ENCODE measurements at places on chromosomes 6 and 20.

GRCh38 chr20:13862245-13862644, 77.4 kb downstream of the NDUFAF5 start:
- DNase-seq: no peak

GRCh38 chr20:7843613-7844012, 96.6 kb downstream of the HAO1 start:
- DNase-seq: no peak

DNA sequence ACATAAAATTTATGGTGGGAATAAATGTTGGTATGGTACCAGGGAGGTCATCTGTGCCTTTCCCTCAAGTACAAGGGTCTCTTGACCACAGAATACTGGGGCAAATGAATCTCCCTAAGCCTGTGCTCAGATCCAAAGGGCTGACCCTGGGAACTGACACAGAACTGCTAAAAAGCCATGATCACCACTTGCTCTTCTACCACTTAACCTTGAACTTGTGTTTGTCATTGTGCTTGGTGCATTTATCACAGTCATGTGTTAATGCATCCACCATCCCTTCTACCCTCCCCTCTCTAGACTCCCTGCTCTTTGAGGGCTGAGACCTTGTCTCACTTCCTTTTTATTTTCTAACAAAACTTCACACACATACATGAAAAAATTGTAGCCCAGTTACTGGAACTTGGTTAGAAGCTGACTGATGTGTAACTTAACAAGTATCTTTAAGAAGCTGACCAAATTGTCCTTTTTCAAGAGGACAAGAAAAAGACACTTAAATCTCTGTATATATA, 46.1 kb upstream of the PBOV1 start:
- no peak for DNase-seq

DNA sequence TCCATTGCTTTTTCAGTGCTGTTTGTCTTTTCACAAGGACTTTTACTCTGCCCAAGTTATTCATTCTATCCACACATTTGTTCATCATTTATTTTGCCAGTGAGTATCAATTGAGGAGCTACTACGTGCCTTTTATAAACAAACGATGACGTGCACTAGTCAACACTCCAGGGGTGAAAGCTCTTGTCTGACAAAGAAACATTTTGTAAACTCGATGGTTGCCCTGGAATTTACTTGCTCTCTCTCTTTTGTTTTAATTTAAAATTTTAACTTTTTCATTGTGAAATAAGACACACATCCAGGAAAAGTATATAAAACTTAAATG, 8.3 kb upstream of the MRPS18A start:
- DNase-seq: no peak

DNA sequence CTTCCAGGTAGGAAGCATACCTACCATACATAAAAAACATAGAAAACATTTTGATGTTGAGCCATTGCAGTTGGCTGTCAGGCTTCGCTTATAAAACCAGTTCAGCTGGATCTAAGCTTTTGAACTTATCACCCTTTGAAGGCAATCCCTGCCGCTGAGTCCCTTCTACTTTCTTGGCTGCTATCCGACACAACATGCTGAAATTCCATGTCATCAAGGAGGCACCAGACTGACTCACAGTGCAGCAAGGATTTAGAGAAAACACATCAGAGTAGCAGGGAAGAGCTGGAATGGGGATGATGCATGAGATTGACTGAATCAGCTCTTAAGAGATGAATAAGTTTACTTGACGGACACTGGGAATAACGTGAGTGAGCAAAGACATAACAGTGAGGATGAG, 135.0 kb upstream of the MAN1A1 start:
- no peak for DNase-seq

All from activated naive CD4-positive, alpha-beta T cell (primary cell).